SK-N-DZ (cell line): ENCODE measurements at places on chromosomes 6 and 20.
A peak's percentile ranks its signal among the peaks of the same experiment; 100 is the strongest.

DNA sequence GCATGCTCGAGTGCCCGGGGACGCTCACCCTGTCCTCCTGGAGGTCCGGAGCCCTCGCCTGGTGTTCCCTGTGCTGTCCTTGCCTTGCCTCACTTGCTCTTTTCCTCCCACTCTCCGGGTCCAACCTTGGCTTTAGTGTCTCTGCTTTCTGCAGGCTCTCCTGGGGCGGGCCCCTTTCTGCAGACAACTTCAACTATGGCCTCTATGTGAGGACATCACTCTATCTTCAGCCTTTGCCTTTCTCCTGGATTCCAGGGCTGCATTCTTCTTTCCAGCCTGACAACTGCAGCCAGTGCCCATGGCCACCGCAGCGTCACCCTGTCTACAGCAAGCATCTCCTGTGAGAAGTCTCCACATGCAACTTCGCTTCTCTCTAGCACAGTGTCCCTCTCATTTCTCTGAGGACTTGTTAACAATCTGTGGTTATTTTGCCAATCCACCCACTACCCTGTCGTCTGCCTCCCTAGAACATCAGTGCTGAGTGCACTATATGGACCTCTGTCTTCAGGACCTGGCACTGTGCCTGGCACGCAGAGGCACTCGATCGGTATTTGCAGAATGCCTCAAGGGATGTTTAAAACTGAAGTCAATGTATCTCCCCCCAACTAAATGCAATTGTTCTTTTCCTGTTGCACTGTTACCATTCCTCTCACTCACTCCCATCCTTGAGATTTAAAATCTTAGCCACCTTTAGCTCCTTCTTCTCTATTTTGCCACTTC, 35.9 kb downstream of the FOXC1 start:
- DNase-seq = no peak

GRCh38 chr20:6044115-6044514, 9.7 kb downstream of the LRRN4 start:
- no peak for DNase-seq

DNA sequence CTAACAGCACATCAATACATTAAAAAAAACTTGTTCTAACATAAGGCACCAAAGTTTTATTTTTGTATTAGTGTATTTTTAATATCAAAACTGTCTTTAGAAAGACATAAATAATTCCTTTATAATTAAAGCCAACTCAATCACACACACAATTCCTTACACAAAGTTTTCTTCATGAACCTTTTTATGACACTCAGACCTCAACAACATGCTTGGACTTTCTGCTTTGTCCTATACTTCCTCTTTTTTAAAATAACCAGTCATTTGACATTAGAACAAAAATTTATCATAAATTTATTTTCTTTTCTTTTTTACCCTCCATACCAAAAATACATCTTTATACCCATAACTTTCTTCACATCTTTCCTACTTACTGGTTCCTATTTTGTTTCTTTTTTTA, 292.0 kb upstream of the ARID1B start:
- no peak for DNase-seq

DNA sequence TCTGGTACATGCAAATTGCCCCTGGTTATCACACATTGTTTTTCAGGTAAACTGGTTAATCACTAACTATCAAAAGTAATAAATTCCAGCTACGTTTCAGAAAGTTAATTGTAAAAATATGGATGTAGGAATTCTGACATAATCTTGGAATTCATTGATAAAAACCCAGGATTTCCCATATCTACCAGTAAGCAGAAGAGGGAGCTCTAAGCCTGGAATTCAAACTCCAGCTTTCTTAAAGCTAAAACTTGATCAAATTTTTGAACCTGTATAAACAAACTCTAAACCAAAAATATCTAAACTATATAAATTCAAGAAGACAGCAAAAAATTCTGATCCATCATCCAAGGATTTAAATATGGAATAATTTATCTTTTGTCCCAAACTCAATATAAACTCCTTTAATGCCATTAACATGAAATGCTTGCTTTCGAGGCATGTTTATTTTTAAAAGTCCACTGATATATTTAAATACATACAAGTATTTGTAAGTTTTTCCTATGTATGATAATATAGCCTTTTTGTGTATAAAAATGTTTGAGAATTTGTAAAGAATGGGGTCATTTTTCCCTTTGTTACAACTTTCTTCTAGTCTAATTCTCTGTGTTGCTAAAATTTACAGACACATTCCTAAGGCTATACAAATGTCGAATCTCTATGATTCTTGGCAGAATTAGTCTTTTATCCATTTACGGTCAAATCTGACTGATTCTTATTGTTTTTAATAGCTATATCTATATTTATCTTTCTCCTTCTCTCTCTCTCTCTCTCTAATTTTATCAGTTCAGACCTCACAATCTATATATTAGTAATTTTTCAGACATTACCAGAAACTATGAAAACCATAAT, 91.4 kb upstream of the RNF217 start:
- DNase-seq = peak; percentile 15

DNA sequence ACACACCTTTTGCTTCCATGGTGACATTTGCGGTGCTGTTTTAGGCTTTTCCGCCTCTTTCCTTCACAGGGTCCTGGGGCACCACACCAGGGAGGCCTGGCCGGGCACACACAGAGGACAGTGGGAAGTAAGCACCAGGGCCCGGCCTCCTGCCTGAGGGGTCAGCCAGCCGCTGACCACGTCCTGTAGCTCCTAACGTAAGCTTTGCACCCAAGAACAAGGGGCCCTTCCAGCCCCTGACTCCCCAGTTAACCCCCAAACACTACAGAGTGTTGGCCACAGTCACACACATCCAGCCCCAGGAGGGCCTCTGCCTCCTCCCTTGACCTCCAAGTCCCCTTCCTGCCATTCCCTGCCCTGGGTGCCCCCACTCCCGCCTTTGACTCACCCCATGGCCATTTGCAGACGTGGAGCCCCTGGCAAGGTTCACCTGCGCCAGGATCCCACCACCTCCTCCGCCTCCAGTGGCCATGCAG, 54.7 kb downstream of the YTHDF1 start:
- DNase-seq = no peak

GRCh38 chr6:144294016-144294415, 8.9 kb downstream of the UTRN start:
- DNase-seq = no peak

GRCh38 chr6:7721649-7722048, 4.2 kb upstream of the BMP6 start:
- DNase-seq = no peak

- no peak for DNase-seq
These were observed 170.9 kb downstream of the ARHGAP18 start for GRCh38 chr6:129539032-129539431.

GRCh38 chr6:139473231-139473701, 98.8 kb upstream of the CITED2 start:
- peak; percentile 37 for DNase-seq

GRCh38 chr20:3334156-3334943, 73.1 kb downstream of the DNAAF9 start:
- DNase-seq = no peak

DNA sequence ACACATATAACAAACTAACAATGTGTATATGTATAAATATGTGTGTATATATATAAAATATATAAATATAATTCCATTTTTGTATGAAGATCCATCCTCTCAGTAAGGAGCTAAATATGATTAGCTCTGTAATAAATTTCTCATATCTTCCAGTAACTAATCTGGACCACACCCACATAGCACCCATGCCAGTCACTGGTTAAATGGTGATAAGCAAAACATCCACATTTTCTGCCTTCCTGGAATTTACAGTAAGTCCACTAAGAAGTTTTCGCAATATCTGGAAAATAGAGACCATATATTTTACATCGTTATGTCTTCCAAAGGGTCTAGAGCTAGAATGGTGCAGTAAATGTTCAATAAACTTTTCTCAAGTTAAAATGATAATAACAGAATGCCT, 151.5 kb upstream of the STMND1 start:
- no peak for DNase-seq

- DNase-seq = no peak
These were observed 16.5 kb upstream of the RPN2 start for GRCh38 chr20:37162646-37163045.

GRCh38 chr6:36147294-36147693, 17.0 kb downstream of the MAPK13 start:
- no peak for DNase-seq

DNA sequence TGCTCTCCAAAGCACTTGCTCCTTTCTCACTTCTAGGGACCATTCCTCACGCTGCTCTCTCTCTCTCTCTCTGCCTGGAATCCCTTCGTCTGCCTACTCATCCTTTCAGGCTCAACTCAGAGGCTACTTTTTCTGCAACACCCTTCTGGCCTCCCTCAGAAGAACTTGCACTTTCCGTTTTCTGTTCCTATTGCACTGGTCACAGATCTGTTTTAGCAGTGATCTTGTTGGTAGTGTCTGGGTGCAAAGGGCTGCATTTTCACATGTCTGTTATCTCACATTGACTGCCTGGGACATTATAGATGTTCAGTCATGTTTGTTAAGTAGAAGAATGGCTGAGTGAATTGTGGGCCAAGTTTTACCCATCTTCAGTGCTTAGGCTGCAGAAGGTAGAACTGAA, 63.5 kb downstream of the RIN2 start:
- no peak for DNase-seq

DNA sequence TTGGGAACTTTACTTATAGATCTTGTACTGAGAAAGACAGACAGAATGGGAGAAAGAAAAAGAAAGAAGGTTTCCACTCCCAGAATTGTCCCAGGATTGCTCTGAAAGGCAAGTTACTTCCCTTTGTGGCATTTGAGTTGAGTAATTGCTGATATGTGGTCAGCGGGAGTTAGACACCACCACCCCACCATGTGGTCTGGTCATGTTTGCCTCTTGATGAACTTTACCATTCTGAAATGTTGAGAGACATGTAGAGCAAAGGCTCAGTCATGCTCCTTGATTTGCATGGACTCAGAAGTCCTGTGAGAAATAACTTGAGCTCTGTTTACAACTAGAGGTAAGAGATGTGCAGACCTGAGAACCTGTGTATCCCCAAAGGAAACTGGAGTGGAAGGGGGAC, 17.1 kb downstream of the TCF21 start:
- no peak for DNase-seq

DNA sequence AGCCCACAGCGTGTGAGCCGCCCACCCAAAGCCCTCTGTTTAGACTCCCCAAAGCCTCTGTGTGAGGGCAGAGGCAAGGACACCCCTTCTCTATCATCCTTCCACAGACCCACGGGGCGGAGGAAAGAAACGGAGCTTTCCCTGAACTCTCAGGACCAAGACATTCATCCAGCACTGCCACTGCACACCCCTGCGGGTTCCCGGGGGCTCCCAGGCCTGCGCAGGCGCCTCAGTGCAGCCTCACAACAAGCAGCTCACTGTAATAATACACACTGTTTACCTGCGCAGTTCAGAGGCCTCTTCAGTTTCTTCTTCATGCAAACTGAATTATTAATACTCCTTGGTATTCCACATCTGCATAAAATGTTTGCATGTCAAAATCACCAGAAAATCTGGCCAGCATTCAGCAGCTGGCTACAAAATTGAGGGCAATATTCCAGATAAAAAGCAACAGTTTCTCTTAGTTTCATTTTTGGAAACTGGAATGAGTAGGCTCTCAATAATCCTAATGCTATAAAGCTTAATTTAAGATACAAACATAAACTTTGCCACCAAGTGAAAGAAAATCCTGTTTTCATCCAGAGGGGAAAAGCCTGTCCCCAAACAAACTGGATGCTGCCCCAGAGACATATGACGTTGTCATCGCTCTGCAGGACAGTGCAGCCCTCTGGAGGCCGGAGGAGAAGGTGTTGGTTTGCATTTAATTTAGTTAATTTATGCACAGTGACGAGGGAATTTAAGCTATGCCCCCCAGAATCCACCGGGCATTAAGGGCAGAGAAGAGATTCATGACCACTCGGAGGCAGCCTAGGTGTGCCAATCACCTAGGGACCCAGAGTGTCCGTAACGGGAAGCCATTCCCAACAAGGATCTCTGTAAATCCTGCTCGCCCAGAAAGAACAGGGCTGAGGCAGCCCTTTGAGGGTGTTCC, 45.3 kb downstream of the NINL start:
- DNase-seq = no peak

DNA sequence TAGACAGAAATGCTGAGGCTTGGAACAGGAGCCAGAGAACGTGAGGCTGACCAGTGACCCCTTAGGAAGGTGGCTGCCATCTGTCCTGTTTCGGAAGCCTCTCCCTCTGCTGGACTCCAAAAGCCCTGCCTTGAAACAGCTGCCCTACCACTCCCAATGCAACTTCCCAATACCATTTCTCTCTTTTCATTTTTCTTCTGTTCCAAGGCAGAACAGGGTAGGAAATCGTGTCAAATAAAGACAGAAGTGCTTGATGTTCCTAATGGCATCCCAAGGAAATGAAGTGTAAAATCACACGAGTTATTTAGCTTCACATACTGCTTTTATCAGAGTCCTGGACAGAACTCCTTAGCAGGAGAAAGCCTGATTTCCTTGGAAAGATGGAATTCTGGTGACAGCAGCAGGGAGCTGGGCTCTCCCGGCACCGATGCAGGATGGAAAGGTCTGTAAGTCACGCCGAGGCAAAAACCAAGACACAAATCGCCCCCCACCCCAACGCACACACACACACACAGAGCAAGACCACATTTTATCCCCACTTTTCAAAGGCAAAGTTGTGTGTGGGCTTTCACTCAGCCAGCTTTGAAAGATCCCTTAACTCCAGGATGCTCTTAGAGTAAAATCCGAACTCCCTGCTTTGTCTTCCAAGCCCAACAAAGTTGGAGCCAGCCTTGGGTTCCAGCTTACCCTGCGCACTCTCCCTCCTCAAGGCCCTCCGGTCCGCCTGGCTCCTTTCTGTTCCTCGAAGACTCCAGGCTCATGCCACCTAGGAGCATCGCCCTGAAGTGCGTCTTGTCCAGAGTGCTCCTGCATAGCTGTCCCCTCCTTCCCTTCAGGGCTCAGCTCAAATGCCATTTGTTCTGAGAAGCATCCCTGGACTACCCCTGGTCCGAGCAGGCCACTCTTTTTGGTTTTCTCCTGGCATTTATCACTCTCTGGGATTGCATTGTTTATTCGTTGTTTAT, 11.6 kb upstream of the STX16 start:
- no peak for DNase-seq

DNA sequence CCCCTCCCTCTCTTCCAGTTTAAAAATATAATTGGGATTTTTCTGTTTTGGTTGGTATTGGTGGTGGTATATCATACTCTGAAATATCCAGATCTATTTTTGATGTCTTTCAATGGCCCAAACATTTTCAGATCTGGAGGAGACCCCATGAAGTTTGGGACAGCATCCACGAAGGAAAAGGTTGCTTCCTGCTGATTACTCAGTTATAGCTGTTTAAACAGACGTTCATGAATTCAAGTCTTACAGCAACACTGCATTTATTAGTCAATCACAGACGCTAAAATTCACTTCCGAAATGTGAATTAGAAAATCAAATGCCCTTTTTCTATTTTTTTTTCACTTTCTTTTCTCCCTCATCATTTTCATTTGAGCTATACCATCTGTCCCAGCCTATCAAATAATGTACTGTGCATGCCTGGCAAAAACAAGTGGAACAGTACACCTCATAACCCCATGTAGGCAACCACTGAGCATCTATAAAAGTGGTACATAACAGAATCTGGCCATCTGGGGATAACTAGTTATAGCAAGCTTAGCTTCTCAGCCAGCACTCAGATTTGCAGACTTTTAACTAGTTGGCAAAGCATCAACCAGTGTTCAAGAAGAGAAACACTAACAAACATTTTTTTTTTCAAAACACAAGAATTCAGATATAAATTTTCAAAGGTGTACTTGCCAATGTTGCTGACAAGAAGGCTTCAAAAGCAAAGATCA, 124.5 kb downstream of the HIVEP2 start:
- DNase-seq = no peak
